Stimulated activated CD8-positive, alpha-beta memory T cell treated with anti-CD3 and anti-CD28 coated beads, Interleukin-15, amount 100 ng/mL, for 4 hours (primary cell): ENCODE measurements at places on chromosomes 11 and 22.

DNA sequence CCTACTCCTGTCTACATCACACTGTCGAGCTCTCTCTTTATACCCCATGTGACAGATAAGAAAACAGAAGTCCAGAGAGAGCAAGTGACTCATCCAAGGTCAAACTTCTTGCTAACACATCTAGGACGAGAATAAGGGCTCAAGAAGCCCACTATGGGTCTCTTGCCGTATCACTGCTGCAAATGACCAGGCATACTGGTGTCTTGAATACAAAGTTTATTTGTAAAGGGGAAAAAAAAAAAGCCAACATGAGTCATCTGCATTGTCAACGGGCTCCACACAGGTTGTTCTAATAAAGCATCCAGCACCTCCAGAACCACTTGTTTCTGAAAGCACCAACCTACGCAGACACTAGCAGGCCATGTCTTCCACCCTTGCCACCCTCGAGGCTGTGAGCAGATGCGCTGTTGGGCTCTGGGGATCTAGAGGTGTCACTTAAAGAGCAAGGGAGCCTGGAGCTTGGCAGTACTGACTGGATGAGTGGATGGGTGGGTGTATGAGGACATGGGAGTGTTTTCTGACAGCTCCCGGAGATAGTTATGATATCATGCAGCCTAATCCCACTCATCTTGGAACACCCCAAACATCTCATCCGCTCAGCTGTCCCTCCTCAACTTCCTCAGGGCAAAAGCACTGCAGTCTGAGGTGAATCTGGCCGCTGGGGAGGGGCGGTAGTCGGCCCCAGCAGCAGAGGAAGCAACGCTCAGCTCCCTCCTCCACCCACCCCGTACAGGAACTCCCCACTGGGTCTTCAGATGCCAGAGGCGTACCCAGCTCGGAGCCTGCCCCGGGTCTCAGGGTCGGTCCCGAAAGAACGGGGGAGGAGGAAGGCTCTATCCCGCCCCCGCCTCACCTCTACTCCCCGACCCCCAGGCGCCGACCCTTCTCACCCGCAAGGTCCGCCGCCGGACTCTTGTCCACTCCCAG lies 1.0 kb downstream of the SMCO4 start:
- DNase-seq = no peak

DNA sequence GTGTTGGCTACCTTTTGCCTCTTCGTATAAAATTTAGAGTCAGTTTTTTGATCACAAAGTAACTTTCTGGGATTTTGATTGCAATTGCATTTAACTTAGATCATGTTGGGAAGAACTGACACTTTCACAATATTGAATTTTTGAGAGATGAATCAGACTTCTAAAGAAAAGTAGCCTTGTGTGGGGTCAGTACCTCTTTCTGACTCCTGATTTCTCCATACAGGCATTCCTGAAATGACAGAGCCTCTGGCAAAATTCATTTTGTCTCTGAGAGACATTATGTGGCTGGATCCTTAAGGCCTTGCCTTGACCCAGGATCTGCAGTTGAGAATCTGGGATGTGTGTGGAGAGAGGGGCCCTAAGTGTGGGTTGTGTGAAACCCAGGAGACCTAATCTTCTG lies 37.8 kb downstream of the PPFIBP2 start:
- no peak for DNase-seq

GRCh38 chr11:120057595-120058581 lies 80.0 kb downstream of the TRIM29 start:
- no peak for DNase-seq

GRCh38 chr11:33478111-33478573 lies 221.0 kb downstream of the HIPK3 start:
- no peak for DNase-seq

GRCh38 chr11:70756756-70757155 lies 358.4 kb downstream of the CTTN start:
- DNase-seq = no peak

- DNase-seq = no peak
Measured at GRCh38 chr22:23565915-23566704, 14.0 kb downstream of the IGLL1 start.

DNA sequence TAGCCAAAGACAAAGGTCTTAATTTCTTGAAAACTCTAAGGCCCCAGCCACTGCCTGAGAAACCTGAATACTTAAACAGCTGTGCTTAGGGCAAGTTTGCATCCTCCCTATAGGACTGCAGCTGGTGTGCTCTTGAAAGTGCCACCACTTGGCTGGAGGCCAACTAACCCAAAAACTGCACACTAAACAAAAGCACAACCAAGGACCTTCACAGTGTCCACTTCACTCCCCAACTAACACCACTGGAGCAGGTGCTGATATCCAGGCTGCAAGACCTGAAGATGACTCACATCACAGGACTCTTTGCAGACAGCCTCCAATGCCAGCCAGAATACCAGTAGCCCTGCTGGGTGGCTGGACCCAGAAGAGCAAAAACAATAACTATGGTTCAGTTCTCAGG lies 357.7 kb upstream of the ARHGAP42 start:
- DNase-seq = no peak

DNA sequence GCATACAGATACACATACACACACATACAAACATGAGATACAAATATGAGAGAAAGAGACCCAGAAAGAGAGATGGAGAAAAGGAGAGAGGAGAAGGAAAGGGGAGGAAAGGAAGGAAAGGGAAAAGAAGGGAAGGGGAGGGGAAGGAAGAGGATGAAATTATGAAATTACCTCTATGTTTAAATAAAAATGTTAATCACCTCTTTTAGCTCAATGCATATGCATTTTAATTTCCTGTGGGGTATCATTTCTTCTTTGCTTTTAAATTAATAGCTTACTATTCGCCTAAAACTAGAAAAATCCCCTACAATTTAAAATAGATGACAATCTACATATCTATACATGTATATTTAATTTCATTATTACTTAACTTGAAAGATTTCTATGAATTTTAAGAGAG lies 958.0 kb upstream of the CNTN5 start:
- DNase-seq = no peak

DNA sequence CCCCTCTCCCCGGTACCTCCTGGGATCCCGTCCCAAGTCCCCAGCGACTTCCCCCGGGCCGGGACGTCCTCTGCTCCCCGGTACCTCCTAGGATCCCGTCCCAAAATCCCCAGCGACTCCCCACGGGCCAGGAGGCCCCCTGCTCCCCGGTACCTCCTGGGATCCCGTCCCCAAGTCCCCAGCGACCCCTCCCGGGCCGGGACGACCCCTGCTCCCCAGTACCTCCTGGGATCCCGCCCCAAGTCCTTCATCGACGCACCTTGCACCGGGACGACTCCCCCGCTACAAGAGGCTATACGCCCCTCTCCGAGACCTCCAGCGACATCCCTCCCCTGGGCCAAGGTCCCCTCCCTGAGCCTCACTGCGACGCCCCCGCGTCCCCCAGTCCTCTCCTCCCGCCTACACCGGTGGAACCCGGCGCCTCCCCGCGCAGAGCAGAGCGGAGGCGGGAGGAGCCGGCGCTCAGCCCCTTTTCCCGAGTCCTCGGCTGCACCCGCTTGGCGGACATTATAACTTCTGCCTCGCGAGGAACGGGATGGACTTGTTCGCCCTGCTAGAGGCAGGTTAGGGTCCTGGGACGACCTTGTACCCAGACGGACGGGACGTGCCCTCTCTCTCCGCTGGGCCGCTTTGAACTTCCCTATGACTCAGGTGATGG lies 912 bp downstream of the KREMEN1 start:
- DNase-seq = no peak

DNA sequence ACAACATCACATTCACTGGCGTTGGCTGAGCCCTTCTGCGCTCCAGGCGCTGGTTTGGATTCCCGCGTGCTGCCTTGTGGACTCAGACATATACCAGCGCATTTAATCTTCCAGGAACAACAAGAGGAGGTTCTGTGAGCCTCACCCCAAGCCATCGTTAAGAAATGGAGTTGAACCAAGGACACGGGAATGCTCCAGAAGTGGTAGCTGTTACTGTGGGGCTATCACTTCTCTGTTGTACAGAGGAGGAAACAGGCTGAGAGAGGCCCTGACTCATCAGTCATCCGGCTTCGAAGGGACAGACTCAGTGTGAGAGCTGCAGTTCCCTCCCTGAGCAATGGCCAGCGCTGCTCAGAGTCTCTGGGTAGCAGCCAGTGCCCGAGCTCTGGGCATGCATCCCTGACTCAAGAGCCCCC lies 291.3 kb downstream of the TBC1D22A start:
- DNase-seq = no peak

- no peak for DNase-seq
Measured at GRCh38 chr11:129945373-129945772, 50.0 kb upstream of the NFRKB start.

- DNase-seq = no peak
Measured at GRCh38 chr11:31987118-31988005, 103.5 kb upstream of the RCN1 start.

DNA sequence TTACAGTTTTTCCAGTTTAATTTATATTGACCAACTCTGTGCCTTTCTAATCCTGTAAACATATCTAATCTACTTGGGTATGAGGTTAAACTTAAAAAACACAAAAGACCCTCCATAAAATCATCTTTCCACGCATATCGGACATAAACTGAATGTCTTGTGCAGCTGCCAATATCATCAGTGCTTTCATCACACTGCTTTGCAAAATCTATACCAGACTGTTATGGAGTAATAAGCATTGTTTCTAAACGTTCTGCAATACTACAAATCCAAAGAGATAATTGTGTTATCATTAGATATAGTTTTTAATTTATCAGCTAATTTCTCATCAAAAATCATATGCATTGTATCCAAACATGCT lies 36.1 kb upstream of the AMPD3 start:
- no peak for DNase-seq

- no peak for DNase-seq
Measured at GRCh38 chr11:46114961-46115360, 6.3 kb downstream of the PHF21A start.

GRCh38 chr11:62013537-62014476 lies 46.4 kb upstream of the FTH1 start:
- DNase-seq = no peak

GRCh38 chr22:48724899-48725298 lies 1102.8 kb downstream of the BRD1 start:
- DNase-seq = no peak

DNA sequence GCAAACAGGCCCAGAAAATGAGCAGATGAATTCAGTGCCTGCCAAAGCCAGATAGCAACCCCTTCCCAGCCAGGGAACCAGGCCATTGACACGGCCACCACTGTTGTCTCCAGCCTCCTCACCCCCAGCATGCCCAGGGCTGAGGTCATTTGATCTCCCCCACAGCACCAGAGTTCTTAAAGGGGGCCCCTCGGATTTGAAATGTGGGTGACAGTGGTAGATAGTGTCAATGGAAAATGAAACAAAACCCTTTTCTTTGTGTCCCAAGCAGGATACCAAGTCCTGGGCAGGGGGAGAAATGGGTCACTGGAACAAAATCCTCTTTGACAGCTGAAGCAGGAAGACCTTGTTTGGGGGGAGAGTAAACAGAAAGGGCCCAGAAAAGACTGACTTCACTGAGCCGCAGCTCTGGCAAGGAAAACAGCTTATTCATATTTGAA lies 14.3 kb upstream of the ACCSL start:
- no peak for DNase-seq

DNA sequence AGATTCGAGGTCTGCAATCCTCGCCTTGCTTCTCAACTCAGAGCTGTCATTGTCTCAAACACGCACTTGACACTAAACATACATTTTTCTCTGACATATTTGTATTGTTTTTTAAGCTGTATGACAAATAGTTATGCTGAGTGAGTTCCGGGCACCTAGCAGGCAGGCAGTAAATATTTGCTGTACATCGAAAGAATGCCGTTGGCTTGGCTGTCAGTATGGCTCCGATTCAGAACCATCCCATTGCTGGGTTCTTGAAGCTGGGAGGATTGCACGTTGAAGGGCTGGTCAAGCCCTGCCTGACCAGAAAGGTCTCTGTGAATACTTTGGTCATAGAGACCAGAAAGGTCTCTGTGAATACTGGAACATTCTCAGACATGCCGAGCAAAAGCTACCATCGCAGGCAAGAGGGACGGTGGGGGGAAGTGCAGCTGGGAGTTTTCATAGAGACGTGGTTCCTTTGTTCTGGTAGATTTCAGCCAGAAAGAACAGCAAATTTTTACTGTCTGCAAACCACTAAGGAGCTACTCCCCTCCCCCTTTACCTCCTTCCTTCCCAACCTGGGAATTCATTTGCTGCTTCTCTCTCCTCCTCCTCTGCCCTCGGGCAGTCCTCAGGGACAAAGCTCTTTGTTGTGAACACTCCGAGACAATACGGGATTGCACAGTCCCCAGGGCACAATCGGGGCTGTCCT lies 202.2 kb upstream of the SORL1-AS1 start:
- DNase-seq = no peak

DNA sequence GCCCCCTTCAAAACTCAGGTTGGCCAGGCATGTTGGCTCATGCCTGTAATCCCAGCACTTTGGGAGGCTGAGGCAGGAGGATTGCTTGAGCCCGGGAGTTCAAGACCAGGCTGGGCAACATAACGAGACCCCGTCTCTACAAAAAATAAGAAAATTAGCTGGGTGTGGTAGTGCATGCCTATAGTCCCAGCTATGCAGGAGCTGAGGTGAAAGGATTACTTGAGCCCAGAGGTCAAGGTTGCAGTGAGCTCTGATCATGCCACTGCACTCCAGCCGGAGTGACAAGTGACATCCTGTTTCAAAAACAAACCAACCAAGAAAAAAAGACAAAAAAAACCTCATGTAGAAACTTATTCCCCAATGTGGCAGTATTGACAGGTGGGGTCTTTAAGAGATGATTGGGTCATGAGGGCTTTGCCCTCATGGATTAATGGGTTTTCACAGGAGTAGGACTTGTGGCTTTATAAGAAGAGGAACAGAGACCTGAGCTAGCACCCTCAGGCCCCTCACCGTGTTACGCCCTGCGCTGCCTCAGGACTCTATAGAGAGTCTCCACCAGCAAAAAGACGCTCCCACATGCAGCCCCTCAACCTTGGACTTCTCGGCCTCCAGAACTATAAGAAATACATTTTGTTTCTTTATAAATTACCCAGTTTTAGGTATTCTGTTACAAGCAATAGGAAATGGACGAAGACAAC lies 22.3 kb downstream of the LAYN start:
- no peak for DNase-seq

DNA sequence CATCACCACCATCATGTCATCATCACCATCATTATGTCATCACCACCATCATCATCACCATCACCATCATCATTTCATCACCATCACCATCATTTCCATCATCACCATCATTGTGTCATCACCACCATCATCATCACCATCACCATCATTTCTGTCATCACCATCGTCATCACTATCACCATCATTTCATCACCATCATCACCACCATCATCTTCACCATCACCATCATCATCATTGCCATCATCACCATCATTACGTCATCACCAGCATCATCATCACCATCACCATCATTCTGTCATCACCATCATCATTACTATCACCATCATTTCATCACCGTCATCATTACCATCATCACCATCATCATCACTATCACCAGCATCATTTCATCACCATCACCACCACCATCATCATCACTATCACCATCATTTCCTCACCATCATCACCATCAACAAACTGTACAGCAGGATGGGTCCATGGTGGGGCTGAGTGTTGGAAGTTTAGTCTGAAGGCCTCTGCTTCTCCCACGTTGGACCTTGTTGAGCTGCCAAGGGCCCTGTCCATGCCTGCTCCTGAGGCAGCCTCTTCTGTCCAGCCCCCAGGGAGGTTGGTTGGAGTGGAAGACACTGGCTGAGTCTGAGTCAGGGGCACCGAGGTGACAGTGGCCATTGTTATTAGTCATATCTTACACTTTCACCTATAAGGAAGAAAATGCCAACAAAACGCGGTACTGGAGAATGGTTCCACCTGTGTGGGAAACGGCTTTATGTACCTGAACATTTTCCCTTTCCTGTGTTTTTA lies 247.1 kb downstream of the TBC1D22A start:
- DNase-seq = no peak

GRCh38 chr11:90556606-90557005 lies 333.8 kb upstream of the CHORDC1 start:
- DNase-seq = no peak

GRCh38 chr22:44622147-44622427 lies 79.9 kb upstream of the PRR5 start:
- no peak for DNase-seq
